ENCODE measurements at places on chromosomes 5 and 9.

GRCh38 chr5:150214289-150214688, 24.4 kb downstream of the SLC6A7 start:
- DNase-seq = no peak

GRCh38 chr5:133240425-133241091, 188.7 kb downstream of the HSPA4 start:
- no peak for DNase-seq

- no peak for DNase-seq
These were observed 211.0 kb downstream of the PDE4D start for GRCh38 chr5:59682542-59682941.

GRCh38 chr9:129280623-129281271, 102.7 kb upstream of the IER5L start:
- no peak for DNase-seq

GRCh38 chr9:88536023-88536324, 996 bp downstream of the NXNL2 start:
- DNase-seq = no peak

DNA sequence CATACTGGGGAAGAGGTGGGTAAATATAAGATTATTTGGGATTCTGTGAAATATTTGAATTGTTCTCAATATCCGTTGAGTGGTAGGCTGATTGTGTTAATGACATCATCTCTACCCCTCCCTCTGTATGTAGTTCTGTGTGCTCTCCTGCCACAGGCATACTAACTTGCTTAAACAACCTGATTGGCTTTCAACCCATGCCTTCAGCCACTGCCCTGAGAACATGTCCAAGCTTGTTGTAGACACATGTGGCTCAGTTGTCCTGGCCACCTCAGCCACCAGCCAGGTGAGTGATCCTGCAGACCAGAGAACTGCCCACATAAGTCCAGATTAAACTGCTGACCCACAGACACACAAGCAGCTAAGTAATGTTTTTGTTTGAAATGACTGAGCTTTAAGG, 31.1 kb downstream of the ANKS6 start:
- DNase-seq = no peak

DNA sequence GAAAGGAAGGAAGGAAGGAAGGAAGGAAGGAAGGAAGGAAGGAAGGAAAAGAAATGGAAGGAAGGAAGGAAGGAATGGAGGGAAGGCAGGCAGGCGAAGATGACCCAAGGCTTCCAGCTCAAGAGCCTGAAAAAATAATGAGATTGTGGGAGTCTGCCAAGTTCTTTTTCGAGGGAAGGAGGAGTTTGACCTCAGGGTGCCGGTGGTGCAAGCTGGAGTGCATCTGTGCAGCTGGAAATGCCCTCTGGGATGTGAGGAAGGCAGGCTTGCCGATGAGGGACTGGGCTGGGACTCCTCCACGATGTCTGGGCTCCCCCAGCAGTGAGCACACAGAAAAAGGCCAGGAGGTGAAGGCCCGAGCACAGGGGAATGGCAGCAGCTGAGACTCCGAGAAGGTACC, 154.9 kb upstream of the DAPK1 start:
- no peak for DNase-seq

DNA sequence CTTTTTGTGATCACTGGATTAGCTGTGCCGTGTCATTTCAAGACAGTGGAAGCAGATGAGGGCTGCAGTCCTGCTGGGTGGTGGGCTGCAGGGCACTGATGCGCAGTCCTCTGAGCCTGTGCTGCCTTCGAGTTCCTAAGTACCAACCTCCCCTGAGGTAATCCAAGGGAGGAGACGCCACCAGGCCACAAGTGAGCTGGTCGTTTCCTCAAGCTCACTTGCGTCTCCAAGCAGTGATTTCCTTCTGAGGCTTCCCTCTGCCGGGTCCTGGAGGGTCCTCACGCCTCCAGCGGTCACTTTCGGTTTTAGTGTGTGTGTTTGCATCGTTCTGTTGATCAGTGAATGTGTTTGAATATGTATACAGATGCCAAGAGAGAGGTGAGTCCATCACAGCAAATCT, 115.7 kb downstream of the TRIO start:
- no peak for DNase-seq

GRCh38 chr5:95870105-95870672, 47.7 kb upstream of the GLRX start:
- DNase-seq = no peak

- DNase-seq = no peak
These were observed 29.6 kb upstream of the XPA start for GRCh38 chr9:97726716-97727115.

- no peak for DNase-seq
These were observed 74.5 kb downstream of the PRR16 start for GRCh38 chr5:120538644-120539043.

All from stimulated activated CD8-positive, alpha-beta memory T cell treated with anti-CD3 and anti-CD28 coated beads, Interleukin-7, amount 100 ng/mL, for 1 hour (primary cell).